CD14-positive monocyte (primary cell): ENCODE measurements at places on chromosomes 3 and 15. TPM values are rescaled to one million over a fixed set of nuclear protein-coding genes. Genes with fewer than 3 reads are reported as not detected.

The SLCO2A1 gene
- 0.12 TPM for polyA plus RNA-seq

The ADGRG7 gene
- not detected in 2 replicates for polyA plus RNA-seq

The CLSTN2 gene
- not detected for polyA plus RNA-seq

The TEX55 gene
- polyA plus RNA-seq = not detected

The C3orf62 gene
- polyA plus RNA-seq = 0.60 TPM
